Cardiac muscle cell (in vitro differentiated cells and primary cell): ENCODE measurements at places on chromosomes 2 and 18.

- DNase-seq, result no peak
These were observed 2.8 kb upstream of the GPR55 start for GRCh38 chr2:230927711-230928341.

DNA sequence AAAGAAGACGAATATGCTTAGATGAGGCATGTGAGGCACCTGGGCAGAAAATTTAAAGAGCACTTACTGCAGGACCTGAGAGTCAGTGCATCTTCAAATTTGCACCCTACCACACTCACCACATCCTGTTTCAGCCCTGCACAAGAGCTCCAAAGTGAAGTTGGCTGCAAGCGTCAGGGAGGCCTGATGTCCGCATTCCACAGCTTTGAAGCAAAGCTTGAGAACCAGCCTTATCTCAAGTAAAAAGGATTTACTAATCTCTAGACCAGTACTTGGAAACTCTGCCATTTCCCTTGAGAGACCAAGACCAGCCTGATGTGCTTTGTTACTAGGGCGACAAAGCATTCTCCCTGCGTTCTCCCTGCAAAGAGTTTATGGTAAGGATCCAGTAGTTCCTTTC, 3.4 kb upstream of the ASNSD1 start:
- DNase-seq, result peak; percentile 97

GRCh38 chr2:173982918-173983317, 17.7 kb upstream of the SP3 start:
- DNase-seq, result no peak

DNA sequence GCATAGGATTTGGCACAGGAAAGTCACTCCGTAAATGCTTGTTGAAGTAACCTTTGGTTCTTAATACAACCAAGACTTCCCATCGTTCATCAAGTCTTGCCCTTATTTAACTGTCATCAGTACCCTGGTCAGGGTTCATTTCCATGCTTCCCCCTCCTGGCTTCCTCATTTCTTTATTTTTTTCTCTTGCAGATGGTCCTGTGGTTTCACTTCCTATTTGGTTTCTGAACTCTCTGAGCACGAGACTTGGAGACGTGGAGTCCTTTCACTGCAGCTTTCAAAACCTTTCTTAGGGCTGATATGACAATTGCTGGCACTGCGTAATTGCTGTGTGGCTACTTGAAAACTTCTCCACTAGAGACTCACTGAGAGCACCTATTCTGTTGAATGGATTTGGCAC, 59.9 kb upstream of the PID1 start:
- no peak for DNase-seq

GRCh38 chr2:43851011-43851980, 12.5 kb downstream of the ABCG8 start:
- DNase-seq, result no peak

DNA sequence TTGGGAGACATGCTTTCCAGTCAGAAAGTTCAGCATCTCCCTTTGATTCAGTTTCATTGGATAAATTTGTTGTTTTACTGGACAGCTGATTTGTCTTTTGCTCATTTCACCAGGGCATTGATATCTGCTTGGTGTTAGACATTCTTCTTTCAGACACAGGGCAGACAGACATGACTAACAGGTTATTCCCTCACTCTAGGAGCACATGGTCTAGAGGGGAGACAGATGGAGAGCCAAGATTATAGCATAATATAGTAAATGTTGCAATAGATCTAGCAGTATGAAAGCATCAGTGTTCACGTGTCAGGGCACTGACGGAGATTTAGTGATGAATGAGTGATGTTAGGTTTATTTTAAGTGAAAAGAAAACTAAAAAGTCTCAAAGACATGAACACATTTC, 187.0 kb upstream of the CYRIA start:
- DNase-seq, result no peak

DNA sequence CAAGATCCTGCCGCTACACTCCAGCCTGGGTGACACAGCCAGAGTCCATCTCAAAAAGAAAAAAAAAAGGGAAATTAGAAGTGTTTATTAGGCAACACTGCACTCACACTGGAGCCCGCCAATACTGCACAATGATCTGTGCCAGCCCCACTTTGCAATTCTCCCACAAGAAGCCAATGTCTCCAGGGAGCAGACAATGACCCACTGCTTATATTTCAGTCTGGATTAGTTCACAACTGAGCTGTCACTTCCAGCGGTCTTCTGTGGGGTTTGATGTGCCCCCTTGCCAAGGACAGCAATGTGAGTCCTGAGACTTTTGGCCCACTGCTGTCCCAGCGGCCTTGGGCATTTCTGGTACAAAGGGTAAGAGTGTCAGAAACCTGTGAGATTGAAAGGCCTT, 85.6 kb upstream of the PPM1B start:
- no peak for DNase-seq

DNA sequence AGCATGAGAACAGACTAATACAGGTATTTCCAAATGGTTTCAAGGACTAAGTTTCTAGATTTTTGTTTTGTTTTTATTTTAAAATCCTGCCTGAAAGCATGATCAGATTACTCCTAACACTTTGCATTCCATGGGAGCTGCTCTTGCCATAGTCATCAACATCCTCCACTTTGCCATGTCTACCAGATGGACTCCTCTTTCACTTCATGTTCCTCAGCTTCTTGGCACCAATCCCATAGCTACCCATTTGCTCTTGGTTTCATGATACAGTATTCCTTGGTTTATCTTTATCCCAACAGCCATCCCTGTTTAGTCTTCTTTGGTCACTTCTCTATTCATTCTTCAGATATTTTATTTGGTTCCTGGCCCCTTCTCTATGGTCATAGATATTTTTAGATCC, 154.2 kb upstream of the CCDC195 start:
- DNase-seq, result no peak

DNA sequence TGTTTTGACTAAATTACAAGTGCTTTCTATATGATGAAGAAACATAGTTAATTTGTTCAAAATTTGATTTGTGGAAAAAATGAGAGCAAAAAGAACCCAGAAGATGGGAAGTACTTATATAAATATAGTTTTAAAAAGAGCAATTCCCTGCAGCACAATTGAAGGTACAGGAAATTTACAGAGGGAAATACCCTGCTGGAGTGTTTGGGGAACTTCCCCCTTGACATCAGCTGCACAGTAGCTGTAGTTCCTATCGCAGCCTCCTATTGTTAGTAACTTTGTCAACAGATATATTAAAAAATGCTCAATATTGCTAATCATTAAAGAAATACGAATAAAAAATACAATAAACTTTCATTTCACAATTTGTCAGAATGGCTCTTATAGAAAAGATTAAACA, 1118.8 kb upstream of the ZEB2 start:
- DNase-seq, result no peak

DNA sequence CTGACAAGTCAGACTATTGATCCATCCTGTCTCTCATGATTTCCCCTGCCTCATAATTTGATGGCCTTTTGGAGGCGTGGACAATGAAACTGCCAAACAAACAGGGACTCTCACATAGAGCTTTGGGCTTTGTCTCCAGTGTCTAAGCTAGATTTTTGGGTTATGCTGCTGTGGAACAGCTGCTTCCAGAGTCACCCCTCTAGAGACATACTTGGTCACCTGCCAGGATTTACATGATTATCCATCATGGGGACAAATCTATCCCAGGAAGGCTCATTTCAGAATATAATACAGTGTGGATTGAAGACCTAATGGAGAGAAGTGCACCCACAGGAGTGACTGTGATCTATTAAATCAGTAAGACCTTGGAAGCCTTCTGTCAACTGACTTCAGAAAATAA, 159.6 kb downstream of the SLC8A1 start:
- DNase-seq, result no peak

DNA sequence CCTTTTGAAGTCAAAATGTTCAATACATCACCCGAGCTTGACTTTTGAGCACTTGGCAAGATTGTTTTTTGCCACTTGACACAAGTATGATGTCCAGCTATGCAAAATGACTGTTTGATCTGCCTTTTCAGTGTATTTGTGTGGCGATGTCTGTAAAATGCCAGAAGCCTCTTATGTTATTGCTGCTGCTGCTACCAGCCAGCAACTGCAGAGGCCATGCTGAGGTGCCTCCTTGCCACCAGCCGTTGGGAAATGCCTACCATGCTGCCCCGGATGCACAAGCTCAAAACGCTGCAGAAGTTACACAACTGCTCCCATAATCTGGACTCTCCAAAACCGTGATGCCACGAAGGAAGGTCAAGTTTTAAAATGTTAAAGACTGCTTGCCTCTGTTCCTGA, 80.3 kb downstream of the RTN4 start:
- no peak for DNase-seq

- DNase-seq, result no peak
These were observed 43.8 kb downstream of the SH2D6 start for GRCh38 chr2:85462322-85462721.

DNA sequence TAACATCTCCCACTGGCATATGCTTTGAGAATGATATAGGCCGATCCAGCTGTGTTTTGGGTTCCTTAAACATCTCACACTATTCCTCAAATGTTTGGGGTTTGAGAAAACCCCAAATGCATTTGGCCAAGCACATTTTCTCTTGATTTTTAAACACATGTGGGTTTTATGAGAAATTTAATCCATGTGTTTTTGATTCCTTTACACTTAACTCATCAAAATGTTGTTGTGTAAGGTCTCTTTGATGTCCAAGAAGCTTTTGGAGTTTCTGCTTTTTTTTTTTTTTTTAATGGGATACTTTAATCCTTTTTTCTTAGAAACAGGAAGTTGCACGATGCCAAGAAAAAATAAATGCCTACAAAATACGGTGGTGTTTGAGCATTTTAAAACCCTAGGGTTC, 339.8 kb upstream of the TCF4 start:
- no peak for DNase-seq

DNA sequence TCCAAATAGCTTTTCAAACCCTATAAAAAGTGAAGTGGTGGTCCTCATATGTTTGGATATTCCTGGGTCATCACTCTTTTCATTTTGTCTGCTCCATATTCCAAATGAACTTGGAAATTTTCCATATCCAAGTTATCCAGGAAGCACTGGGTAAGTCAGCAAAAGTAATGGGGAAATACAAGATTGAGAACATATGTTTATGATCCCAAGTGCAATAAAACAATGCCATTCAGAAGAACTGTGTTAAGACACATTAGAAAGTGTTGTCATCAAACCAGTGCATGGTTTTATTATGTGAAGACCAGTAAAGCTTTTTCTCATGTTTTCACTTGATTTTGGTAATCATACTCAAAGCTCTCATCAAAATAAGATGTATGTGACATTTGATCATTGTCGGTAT, 363.4 kb downstream of the RPRM start:
- DNase-seq, result no peak

DNA sequence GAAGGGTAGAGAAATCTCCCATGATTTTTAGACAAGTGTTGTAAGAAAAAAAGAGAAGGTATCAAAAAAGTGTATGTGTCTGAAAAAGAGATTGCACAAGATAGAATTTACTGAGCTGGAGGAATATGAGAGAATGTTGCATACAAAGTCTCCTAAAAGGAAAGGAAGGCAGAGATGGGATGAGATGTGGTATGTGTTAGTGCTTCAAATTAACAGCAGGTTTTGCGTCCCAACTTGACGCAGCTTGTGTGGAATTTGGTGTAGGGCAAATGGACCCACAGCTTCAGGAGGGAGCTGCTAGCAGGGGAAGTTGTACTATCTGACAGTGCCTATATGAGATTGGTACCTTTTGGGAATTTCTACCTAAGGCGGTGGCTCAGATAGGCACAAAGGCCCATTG, 9.0 kb upstream of the RASGRP3 start:
- no peak for DNase-seq

GRCh38 chr2:241810307-241811200, 1.6 kb downstream of the NEU4 start:
- DNase-seq, result no peak

DNA sequence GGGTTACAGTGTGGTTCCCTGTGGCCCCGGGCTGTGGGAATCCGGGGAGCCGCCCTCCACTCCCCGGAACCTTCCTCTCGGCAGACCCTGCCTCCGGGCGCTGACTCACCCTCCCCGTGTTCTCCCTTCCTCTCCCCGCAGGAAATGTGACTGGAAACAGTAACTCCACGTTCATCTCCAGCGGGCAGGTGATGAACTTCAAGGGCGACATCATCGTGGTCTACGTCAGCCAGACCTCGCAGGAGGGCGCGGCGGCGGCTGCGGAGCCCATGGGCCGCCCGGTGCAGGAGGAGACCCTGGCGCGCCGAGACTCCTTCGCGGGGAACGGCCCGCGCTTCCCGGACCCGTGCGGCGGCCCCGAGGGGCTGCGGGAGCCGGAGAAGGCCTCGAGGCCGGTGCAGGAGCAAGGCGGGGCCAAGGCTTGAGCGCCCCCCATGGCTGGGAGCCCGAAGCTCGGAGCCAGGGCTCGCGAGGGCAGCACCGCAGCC, 59.5 kb downstream of the TNFRSF11A start:
- no peak for DNase-seq

DNA sequence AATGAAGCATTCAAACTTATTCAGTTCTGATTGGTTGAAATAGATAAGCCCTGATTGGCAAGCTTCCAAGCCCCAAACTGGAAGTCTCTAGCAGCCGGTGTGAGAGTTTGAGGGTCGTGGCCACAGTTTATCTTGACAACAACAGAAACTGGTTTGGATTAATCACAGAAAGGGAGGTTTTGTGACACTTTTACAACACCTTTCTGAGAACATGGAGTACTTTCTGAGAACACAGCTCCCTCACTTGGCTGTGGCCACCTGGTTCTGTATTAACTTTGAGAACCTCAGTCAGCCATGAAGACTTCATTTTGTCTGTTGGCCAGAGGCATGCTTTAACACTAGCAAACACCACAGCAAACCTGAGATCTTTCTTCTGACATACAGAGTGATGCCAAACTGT, 280.7 kb upstream of the VWC2L start:
- no peak for DNase-seq

- peak; percentile 27 for DNase-seq
These were observed 1.0 kb downstream of the CNNM3 start for GRCh38 chr2:96816836-96817702.

DNA sequence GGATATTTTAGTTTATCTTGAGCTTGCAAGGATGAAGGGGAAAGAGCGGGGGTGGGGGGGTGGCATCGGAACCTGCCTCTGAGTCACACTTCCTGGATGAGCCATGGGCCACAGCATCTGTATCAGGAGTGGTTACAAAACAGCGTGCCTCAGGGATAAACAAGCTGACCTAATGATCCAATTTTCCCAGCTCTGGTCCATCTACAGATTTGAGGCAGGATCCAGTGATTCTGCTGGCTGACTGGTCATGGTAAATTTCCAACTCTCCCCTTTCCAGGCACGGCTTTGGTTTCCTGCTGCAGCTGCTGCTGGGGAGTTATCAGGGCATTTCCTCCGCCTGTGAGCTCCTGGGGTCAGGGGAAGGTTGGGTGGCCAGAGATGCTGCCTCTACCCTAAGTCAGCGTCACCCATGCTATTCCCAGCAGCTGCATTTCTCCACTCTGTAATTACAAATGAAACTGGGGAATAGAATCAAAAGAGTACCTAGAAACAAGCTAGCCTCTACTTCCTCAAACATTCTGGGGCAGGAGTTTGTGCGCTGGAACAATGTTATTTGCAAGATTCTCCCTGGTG, 4.7 kb upstream of the HPCAL1 start:
- DNase-seq, result peak; percentile 92

DNA sequence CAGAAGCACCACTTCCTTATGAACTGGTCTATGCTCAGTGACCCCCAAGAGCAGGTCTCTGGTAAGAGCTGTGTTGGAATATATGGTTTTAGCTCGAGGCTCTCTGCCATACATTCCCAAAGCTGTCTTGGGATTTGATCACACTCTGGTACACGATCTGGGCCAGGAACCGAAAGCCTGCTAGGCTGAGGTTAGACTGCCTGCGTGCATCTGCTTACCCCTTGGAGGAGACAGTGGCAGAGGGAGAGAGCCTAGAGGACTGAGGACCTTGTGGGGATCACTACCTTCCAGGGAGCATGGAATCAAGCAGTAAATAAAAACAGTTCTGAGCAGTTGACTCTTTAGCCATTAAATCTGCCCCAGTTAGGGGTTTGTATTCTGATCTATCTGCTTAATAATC, 63.7 kb downstream of the ZNF532 start:
- DNase-seq, result no peak

GRCh38 chr18:62610701-62611411, 88.0 kb downstream of the ZCCHC2 start:
- no peak for DNase-seq
